Left kidney (tissue), 8 donors: ENCODE measurements at places on chromosomes 13 and 19.

GRCh38 chr13:42992764-42993122 is 702 bp upstream of the EPSTI1 start:
- no peak for DNase-seq

- DNase-seq = peak; percentile 49
Observed at GRCh38 chr13:98143157-98143553, 261 bp downstream of the FARP1 start.

DNA sequence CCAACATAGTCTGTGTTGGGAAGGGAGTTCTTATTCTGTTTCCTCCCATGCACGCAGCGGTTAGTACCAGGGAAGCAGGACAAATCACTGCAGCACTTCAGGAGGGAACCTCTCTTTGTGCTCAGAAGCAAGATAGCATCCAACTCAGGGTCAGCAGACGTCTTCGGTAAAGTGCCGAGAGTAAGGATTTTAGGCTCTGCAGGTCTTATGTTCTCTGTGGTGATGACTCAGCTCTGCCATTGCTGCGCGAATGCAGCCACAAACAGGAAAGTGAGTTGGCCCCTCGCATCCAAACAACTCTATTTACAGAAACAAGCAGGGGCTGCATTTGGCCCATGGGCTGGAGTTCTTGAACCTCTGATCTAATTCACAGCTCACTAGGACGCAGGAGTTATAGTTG is 122.1 kb upstream of the SPATA13 start:
- DNase-seq = no peak

- no peak for DNase-seq
Observed at GRCh38 chr19:38033658-38034491, 126.9 kb downstream of the SIPA1L3 start.

- DNase-seq = no peak
Observed at GRCh38 chr19:6234527-6234926, 45.2 kb downstream of the MLLT1 start.
